ENCODE measurements at places on chromosomes 6 and 20.

DNA sequence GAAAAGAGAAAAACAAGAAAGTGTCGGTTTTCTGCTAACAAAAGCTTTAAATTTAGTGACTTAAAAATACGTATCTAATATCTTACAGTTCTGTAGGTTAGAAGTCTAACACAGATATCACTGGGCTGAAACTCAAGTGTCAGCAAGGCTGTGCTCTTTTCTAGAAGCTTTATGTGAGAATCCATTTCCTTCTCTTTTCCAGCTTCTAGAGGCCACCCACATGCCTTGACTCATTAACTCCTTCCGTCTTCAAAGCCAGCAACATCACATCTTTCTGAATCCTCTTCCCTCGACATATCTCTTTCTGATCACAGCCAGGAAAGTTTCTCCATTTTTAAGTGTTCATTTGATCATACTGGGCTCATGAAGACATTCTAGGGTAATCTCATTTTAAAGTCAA lies 262.0 kb downstream of the MAFB start:
- no peak for DNase-seq

- no peak for DNase-seq
These were observed 5.9 kb downstream of the CCND3 start for GRCh38 chr6:41935685-41936072.

DNA sequence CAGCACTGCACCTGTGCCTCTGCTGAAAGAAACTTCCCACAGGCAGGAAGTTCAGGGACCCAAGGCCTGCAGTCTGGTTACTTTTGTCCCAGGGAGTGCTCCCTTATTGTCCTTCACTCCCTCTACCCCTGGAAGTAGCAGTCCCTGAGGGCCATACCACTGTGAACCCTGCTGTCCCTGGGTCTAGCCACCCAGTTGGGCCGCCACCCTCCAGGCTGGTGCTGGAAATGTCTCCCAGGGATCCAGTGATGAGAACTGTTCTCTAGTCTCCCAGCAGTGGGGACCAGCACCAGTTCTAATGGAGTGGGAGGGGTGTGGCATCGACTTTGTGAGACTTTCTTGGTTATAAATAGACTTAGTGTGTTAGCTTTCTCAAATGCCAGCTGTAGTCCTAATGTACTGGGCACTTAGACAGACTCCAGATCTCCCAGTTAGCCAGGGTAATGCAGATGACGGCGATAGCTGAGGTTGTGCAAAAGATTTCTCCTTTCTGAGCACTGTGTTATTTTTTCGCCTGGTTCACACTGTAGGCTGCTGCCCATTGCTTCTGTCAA lies 462.5 kb downstream of the CDH26 start:
- DNase-seq, result no peak

DNA sequence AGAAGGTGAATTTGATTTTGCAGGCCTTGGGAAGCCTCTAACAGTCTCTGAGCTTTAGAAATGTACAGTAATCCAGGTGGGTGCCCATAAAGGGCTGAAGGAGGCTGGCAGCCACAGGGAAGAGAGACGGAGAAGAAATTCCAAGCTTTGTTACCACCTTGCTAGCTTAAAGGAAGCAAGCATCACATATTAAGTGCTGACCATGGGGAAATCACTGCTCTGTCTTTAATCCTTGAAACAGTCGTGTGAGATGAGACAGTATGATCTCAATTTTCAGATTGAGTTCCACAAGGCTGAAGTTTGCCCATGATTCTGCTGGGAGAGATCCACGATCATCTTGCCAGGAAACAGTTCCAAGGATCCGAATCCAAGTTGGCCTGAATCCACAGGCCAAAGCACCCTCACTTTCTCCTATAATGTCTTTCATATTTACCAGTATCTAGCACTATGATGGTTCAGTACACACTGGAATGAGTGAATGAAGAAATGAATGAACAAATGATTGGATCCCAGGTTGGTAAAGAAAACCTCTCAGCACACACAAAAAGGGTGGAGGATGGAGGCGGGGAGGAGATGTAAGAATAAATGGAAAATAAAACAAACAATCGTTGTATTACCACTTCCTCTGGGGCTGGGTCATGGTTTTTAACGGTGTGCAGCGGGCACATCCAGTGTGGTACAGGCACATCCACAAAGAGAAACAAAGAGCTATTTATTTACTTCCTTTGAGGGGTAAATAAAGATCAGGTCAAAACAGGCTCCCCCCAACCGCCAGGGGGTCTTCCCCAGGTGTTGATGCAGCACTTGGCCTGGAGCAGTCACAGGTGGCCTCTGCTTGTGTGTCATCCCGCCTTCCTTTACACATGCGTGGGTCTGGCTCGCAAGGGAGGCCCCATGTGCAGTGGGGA lies 28.2 kb upstream of the TAF8 start:
- peak; percentile 39 for DNase-seq

DNA sequence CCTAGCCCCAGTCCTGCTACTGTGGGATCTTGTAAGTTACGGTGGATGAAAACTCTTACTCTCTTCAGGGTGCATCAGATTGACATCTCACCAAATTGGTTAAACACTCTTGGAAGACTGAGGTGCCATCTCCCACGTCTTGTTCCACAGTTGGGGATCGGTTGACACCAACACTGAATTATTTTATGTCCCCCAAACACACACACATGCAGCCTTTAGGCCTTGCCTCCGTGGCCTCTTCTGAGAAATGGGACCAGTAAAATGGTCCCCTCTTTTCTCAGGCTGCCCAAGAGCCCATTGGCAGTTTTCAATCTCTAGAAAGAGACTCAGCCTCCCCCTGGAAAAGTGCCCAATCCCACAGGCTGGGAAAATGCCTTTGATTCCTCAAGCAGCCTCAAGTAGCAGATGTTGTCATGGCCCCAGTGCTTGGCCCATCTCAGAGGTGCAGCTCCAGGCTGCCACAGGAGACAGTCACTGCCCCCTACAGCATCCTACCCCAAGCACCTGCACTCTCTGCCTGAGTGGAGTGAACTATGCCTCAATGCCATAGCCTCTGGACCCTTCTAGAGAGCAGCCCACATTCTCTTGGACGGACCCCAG lies 163.9 kb downstream of the ANKRD60 start:
- DNase-seq, result no peak

- no peak for DNase-seq
These were observed 90.6 kb upstream of the TOP1 start for GRCh38 chr20:40938020-40938419.

Data from fibroblast of mammary gland (primary cell).